ENCODE measurements at places on chromosomes 7 and 10.

GRCh38 chr10:104762793-104763192, 121.7 kb downstream of the SORCS3 start:
- no peak for DNase-seq

DNA sequence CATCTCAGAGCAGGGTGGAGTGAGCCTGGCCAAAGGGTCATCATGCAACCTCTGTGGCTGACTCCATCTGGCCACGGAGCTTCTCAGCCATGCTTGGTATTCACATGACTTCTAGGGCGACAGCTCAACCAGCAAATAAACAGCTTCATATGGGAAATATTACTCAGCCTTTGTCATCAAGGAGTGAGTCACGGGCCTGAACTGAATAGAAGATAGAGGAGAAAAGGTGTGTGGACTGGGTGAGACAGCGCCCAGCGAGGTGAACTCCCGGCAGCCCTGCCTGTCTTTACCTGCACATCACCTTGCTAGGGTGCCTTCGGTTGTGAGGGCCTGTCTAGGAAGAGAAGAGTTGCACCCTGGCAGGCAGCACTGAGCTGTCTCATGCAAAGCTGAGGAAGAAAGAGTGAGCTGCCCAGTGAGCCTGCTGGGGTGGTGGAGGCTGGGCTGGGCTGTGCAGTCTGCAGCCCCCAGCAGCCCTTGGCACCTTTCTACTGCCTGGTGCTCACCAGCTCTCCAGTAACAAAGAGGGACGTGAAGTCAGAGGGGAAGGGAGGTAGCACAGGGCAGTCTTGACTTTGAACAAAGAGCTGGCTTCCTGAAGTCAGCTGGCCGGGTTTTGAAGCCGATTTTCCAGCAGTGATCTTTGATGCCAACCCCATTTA, 114.2 kb downstream of the EGFR start:
- DNase-seq = peak; percentile 24

DNA sequence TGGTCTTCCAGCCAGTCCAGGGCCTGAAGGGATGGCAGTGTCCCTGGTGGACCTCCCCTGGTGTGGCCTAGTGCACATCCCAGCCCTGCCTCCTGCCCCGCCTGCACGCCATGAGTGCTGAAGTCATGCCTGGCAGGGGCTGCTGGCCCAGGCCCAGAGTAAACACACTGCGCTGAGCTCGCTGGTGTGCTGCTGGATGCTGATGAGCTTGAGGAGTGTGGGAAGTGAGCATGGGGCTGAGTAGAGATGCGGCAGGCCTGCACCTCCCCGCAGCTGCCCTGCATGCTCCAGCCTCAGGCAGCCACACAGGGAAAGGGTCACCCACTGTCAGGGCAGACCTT, 43.2 kb downstream of the HTRA1 start:
- DNase-seq = no peak

DNA sequence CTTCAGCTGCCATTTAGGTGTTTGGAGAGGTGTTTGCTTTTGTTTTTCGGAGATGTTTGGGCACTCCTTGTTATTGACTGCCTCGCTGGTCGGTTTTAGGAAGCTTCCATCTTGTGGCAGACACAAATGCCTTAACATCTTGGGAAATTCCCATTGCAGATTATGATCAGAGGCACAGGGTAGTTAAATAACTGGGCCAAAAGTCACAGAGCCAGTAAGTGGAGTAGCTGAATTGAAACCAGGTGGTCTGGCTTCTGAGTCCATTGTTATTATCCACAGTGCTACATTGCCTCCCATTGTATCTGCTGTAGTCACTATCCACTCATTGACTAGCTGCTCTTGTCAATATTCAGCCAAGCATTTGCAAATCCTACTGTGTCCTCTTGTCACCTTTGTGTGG, 138.2 kb upstream of the PLPP4 start:
- no peak for DNase-seq

GRCh38 chr7:90178679-90179278, 24.5 kb downstream of the STEAP1 start:
- DNase-seq = no peak

GRCh38 chr10:94143261-94143660, 149.5 kb downstream of the PLCE1 start:
- DNase-seq = no peak

DNA sequence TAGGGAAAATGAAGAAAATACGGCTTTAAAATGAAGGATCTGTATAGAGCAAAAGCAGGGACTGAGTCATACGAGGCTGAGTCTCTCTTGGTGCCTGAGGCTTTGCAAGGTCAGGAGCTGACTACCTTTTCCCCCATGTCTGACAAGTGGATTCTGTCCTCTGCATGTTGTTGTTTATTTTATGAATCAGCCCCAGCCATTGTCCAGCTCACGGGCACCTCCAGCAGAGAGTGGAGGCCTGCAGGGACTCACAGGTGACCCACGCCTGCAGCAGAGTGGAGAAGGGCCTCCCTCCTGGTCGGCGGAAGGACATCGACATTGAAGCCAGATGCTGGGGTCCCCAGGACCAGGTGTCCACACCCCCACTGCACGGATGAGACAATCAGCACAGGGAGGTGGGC, 233.9 kb downstream of the WDR37 start:
- DNase-seq = no peak

GRCh38 chr7:128115821-128116723, 84.8 kb upstream of the LRRC4 start:
- no peak for DNase-seq

DNA sequence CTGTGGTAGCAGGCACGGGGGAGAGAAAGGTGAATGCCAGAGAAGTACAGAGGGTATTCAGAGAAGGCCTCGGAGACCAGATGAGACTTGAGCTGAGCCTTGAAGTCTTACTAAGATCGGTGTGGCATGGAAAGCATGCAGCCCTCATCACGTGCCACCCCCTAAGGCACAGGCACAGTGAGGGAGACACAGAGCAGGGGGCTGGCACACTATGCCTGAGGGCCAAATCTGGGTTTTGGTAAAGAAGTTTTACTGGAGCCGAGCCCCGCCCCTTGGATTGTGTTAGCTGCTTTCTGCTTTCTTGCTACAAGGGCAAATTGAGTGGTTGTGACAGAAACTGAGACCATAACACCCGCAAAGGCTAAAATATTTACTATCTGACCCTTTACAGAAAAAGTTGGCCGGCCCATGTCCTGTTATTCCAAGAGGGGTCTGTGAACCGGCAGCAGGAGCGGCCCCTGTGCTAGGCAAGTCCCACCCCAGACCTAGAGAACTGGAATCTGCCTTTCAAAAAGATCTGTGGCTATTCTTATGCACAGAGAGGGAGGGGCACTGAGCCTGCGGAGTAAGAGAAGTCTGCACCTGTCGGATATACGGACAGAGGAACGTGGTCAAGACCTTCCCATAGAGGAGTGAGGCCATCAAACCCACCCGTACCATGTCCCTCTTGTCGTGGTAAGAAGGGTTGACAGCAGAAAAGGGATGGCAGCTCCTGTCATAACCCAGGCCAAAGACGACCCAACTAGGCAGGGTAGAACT, 109.3 kb upstream of the RHEB start:
- no peak for DNase-seq

DNA sequence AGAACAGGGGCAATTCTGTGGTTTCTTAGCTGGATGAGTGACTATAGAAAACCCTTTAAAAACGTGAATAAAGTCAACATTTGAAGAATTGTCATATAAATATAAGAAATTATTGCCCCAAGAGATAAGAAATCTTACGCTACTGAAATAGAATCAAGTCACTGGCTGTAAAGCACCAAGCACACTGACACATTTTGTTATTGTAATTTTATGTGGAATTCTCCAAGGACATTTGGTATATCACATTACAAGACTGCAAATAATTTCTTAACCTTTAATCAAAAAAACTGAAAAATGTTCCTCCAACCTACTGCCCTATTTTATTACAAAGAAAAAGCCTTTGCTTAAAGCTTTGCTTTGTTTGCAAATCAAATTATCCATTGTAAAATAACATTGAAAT, 383.3 kb downstream of the IPMK start:
- DNase-seq = no peak

All from stimulated activated CD4-positive, alpha-beta T cell treated with anti-CD3 and anti-CD28 coated beads, TNF-alpha, amount 100 ng/mL, for 48 hours (primary cell).